A673 (cell line): ENCODE measurements at places on chromosomes 11 and 22.

DNA sequence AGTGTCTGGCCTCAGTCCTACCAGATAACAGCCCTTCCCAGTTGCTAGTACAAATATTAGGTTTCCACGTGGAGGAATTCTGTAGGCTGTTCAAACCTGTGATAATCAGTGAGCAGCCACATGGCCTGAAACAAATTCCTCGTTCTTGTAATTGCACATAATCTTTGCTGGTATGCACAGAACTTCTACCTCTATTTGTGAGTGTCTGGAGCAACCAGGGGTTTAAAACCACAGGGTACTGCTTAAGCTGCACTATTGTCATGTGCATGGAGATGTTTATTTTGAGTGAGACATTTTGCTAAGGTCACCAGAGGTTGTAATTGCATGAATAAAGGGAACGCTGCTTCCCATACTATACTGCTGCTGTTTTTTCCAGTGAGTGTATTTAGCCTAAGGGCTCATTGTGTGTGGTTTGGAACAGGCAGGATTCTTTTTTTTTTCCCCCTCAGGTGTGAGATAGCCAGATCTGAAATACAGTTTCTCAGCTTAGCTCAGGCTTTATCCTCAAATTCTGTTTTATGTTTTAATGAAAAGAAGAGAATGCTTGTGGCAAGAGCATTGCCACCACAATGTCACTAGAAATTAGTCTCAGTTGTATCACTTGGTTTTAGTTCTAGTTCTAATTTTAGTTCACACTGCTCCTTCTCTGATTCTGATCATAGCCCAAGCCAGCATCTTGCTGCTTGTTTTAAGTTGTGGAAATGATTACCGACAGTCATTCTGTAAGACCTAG lies 60.5 kb downstream of the CYB5R2 start:
- DNase-seq: no peak

GRCh38 chr11:35798423-35798822 lies 135.8 kb downstream of the TRIM44 start:
- no peak for DNase-seq

DNA sequence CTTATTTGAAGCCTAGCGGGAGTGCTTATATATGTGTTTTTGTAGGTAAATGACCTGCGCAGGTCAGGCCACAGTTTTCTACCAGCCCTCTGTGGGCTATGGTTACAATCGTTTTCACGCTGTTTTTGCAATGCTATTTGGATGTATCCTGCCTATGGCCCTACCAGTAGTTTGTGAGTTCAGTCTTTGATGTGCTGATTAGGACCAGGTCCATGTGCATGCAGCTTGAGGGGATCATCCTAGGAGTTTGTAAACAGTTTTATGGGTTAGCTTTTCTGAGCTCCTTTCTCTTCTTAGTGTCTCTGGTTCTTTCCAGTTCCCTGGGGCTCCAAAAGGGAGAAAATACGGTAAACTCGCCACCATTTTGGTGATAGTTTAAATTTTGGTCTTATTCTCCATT lies 142.5 kb downstream of the LDLRAD3 start:
- no peak for DNase-seq

DNA sequence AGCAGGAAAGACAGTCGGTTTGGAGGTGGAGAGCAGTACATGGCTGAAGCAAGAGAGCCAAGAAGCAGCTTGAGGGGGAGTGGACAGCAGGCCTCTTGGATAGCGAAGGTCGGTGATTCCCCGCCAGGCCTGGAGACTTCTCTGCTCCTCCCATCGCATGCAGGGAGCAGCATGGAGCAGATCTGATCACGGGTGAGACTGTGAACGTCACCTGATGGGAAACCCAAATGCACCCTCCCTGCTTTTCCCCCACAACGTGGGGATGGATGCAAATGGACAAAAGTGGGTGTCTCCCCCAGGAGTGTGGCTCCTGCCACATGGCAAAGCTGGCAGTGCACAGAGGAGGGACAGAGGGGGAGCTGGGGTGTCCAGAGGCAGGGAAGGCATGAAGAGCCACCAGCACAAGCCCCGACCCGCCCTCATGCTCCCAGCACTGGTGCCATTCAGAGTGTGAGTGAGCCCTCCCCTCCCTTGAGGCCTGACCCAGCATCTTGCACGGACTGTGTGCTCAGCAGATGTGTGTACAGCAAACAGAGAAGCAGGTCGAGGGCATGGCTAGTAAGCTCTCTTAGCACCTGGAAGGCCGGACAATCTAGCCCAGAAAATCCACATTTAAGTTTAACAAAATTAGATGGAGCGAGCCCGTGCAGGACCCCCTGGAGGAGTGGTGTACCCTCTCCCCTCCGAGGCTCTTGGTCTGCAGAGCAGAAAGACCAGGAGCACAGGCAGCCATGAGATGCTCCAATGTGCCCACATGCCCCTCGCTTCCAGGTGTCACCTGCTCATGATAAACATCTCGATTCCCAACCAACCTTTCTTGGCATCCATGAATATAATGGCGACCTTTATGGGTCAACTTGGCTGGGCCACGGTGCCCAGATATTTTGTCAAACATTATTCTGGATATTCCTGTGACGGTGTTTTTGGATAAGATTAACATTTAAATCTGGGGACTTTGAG lies 661.7 kb downstream of the TBC1D22A start:
- no peak for DNase-seq

DNA sequence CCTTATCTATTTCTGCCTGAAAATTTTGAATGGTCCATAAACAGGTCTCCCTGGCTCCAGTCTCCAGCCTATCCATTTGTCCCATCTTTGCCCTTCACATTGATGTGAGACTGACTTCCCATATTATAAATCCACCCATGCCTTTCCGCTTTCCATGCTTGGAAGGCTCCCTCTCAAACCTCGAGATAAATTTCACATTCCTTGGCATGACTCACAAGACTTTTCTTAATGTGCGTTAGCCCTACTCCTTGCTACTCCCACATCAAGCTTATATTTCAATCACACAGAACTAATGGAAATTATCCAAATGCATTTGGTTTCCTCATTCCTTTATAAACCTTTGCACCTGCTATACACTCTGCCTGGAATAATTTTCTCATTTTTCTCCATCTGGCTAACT lies 163.7 kb upstream of the NTM start:
- no peak for DNase-seq

DNA sequence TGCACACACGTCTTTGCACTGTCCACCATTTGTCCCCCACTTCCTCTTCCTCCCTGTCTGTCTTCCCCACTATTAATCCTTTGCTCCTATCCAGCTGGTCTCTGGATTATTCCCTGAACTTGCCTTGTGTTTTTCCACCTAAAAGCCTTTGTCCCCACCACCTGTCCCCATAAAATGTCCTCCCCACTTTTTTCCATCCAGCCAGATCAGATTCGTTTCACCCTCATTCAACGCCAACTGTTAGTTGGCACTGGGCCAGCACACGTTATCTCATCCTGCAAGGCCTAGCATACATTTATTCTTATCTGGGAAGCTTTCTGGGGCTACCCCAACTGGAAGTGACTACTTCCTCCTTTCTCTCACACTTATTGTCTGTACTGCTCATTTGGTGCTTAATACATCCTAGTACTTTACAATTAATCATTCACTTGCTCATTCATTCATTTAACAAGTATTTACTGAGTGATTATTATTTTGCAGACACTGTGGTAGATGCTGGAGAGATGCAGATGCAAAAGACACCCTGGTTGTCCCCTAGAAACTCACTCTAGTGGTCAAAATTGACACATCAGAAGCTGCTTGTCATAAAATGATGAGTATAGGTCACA lies 96.2 kb downstream of the RASSF10 start:
- DNase-seq: no peak

DNA sequence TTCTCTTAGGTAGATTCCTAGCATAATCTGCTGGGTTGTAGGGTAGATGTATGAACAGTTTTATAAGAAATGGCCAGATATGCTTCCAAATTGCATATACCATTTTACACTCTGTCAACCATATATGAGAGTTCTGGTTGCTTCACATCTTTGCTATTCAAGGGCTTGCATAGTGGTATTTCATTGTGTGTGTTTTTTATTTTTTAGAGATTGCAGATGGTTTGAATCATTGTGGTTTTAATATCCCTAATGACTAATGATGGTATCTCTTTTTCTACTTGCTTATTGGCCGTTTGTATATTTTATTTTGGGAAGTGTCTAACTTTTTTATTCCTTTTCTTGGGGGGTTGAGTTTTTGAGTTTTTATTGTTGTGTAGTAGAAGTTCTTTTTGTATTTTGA lies 26.9 kb downstream of the RNF214 start:
- no peak for DNase-seq

DNA sequence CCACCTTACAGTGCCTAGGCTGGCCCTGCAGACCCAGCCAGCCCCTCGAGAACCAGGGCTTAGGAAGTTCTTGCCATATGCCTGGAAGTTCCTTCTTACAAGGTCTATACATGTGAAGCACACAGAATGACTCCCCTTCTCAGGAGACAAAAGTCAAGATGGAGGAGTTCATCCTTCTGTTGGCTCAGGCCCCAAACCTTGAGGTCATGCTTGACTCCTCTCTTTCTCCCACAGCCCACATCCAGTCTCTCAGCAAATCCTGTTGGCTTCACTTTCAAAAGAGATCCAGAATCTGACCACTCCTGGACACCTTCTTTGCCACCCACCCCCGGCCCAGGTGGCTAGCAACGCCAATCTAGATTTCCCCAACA lies 1.7 kb upstream of the CD248 start:
- no peak for DNase-seq

DNA sequence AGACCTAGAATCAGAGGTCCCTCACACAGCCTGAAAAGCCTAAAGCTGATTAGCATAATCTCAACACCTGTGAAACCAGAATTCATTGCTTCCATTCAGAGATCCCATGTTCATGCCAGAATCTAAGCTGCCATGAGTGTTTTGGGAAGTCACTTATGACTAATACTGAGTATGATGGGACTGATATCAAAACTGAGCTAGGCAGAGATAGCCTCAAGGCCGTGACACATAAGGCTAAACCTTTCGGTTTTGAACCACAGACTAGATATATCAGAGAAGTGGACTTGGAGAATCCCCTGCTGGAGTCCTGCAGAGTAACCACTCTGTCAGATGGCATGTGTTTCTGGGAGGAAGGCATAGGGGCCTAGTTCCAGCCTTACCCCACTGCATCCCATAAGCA lies 23.1 kb upstream of the GLYATL2 start:
- DNase-seq: no peak

DNA sequence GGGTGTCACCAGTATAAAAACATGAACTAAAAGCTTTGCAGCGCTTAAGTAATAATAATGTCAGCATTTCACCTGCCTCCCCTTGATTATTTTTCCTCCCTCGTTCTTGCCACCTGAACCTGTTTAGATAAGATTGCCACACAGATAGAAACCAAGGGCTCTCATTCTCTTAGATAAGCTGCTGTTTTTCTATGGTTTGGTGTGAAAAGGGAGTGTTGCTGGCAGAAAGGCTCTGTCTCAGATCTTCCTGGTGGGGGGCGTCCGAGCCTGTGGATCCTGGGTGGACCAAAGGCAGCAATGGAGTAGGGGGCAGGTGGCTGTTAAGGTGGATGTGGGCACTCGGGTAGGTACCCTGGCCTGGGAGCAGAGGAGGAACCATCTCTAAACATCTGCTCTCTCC lies 147.5 kb downstream of the ST3GAL4 start:
- no peak for DNase-seq

DNA sequence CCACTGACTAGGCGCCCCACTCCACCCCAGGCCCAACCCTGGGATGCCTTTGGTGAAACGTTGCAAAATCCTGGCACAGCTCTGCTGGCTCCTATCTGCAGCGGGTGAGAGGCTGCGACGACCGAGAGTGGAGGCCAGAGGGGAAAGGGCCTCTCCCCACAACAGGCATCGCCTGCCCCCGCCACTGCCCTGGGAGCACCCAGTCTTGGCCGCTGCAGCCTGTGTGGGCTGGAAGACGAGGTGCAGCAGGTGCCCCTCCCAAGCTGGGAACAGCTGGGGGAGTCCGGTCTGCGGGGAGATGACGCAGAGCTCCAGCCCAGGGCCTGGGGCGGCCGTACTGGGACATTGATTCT lies 4.2 kb upstream of the PIM3 start:
- no peak for DNase-seq

DNA sequence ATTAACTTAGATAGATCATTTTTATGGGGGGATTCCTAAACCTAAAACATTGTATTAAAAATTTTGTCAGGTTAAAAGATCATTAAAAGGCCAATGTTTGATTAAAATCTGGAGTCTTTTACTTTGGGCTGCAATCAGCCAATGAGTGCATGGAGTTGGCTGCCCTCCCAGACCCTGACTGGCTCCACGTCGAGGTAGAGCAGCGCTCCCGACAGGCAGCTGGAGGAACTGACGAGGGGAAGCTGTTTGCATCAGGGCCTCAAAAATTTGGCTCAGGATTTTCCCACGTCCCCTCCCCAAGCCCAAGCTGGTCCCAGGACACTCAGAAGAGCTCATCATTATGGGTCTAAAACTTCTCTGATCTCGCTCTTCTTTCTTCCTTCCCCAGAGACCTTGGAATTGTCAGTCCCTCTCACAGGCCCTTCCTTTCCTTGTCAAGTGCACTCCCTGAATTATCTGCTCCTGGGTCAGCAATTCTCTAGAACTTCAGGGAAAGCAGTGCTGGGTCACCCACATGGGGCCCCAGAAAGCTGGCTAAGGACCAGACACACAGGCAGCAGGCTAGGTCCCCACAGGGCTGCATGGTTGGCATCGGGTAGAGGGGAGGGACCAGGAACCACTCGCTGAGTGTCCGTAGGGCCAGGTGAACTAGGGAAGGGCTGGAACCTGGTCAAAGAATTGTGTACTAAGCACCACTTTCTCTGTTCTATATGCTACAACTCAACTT lies 119.6 kb upstream of the IGLL5 start:
- no peak for DNase-seq

DNA sequence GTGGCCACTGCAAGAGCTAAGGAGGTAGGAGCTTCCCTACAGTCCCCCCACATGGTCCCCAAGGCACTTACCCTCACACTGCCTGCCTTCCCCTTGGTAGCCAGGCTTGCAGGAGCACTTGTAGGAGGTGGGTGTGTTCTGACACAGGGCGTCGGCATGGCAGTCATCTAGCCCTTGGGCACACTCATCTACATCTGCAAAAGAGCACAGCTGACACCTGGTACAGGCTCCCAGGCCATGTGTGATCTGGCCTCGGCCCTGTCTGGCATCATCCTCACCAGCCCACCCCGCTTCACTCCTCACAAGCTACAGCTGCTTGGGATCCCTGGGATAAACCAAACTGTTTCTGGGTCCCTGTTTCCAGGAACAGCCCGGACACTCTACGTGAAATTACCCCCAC lies 1.8 kb downstream of the SCUBE2 start:
- DNase-seq: no peak

DNA sequence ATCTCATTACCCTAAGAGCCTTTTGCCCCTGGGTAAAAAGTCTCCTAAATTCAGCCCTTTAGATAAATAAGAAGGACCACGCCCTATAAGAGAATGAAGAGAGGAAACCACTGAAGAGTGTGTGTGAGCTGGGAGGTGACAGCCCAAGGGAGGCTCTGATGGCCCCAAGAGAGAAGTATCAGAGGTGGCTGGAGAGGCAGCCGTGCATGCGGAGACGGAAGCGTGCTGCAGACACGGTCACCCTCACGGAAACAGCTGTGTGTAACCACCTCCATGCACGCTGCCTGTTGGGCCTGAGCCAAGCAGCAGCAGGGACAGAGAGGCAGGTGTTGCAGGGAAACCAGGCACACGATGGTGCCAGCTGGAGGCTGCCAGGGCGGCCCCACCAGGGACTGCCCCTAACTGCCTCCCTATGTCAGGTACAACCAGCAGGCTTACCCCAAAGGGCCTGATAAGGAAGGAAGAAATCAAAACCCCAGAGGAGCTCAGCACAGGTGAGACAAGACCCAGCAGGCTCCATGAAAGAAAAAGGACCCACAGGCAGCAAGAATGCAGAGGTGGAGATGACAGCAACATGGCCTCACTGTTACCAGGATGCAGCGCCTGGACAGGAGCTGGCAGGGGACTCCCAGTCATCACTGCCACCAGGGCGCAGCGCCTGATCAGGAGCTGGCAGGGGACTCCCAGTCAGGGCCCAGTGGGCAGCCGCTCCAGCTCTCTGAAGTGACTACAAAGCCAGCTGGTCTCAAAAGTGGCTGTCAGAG lies 7.8 kb downstream of the LARGE2 start:
- no peak for DNase-seq
